Foreskin keratinocyte (primary cell): ENCODE measurements at places on chromosomes 16 and 17. TPM values are rescaled to one million over a fixed set of nuclear protein-coding genes. Genes with fewer than 3 reads are reported as not detected.

- no peak for DNase-seq
Observed at GRCh38 chr17:76704805-76705204, 6.0 kb downstream of the MXRA7 start.

CES3 gene
- total RNA-seq, result 0.88 and 1.1 TPM in 2 replicates

GRCh38 chr16:64282181-64282580 lies 839.7 kb downstream of the CDH11 start:
- DNase-seq, result no peak

DNA sequence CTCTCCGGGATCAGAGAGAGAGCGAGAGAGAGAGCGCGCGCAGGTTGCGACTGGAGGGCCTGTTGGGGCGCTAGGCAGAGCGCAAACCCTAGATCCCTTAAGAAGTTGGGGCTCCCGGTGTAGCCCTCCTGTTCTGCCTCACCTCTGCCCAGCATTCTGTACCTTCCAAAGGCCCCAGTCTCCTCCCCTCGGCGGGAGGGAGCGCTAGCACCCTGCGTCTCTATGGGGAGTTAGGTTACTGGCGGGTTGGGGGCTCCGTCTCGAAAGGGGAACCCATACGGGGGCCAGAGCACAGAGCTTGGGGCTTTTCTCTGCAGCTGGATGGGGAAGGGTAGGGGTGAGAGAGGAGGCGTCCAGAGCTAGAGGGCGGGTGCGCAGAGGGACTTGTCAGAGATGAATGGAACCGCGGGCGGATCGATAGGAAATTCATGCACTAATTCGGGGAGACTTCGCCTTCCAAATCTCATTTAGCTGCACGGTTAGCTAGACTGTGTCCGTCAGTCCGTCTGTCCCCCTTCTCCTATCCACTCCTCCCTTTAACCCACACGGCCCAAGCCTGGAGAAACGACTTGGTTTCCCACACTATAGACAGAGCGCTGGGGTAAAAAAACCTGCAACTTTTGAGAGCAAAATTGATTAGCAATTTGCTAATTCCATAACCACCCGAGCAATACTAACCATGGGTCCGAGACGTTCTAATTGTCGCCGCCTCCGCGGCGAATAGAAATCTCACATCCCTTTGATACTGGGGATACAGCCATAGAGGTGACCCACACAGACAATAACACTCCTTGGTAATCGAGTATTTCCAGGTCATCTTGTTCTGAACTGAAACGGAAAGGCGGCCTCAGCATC lies 693 bp upstream of the HOXB4 start:
- DNase-seq, result no peak

GRCh38 chr17:40645291-40645690 lies 2.3 kb downstream of the SMARCE1 start:
- no peak for DNase-seq
